ENCODE measurements at places on chromosomes 16 and 17.
A peak's percentile ranks its signal among the peaks of the same experiment; 100 is the strongest.

- DNase-seq: no peak
Observed at GRCh38 chr17:29495011-29495410, 71.8 kb downstream of the ABHD15 start.

DNA sequence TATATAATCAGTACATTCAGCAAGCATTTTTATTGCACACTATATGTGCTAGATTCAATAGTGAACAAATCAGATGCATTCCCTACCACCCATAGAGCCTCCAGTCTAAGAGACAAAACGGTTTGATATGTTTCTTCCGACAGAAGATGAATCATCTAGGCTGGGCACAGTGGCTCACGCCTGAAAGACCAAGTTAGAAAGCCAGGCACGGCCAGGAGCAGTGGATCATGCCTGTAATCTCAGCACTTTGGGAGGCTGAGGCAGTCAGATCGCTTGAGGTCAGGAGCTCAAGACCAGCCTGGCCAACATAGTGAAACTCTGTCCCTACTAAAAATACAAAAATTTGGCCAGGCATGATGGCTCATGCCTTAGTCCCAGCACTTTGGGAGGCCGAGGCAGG, 18.3 kb upstream of the COPRS start:
- no peak for DNase-seq

DNA sequence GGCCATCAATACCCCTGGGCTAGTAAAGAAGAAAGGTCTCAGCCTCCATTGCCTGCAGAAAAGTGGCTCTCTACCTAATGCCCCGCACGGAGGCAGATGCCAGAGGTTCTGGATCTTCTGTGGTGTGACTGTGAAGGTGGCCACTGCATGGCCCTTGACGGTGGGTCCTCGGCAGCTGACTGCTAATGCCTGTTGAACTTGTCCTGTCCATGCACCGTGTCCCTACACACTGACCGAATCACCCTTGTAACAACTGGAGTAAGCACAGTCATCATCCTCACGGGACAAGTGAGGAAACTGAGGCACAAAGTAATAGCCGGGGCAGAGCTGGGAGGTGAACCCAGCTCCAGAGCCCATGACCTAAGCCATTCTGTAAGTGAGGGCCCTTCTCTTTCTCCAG, 48.8 kb downstream of the MYH11 start:
- DNase-seq: no peak

DNA sequence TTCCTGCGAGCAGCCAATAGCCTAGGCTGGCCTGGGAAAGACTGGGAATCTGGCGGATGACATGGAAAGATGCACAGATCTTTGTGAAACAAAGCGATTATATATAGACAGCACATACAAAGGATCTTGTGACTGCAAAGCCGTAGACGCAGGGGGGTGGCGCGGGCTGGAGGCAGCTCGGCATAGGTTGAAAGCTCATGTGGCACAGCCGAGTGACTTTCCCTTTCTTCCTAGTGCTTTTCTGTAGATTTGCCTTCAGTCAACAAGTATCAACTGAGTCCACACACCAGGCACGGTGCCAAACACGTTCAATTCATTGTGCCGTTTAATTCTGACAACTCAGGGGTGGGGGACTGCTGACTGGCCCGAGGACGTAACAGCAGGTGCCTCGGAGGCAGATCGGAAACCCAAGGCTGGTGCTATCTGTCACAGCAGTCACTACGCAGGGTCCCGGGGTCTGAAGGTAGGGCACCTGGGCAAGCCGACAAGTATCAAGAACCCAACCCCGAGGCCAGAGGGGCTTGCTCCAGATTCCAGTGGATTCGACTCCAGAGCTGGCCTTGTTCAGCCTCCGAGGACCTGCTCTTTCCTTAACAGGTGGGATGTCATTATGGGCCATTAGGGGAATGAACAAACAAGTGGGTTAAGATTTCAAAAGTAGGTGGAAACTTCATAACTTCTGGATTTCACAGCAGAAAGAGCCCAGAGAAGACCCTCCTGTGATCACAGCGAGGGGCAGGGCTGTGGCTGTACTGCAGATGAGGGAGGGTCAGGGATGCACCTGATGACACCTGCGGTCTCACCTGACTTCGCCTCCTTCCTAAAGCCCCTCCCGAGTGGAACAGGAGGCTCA, 5.9 kb downstream of the PAM16 start:
- DNase-seq: no peak

- no peak for DNase-seq
Observed at GRCh38 chr17:20260268-20260667, 207.1 kb downstream of the LGALS9B start.

DNA sequence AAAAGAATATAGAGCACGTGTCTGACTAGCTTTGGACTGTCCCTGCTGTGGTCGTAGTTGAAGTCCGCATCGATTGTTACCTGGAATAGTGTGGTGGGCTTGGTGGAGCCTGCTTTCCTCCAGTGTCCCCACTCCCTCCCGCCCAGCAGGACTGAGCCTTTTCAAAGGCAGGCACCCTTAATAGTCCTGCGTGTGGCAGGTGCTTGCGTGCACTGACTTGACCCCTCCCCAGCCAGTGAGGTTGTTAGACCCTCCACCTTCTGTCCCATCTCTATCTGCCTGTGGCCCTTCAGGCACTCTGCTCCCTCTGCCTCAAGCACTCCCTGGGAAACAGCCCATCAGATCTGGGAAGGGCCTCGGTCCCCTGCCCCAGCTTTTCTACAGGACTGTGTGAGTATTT, 36.6 kb downstream of the TMEM11 start:
- no peak for DNase-seq

GRCh38 chr16:67282447-67282805, 3.1 kb downstream of the PLEKHG4 start:
- no peak for DNase-seq

- no peak for DNase-seq
Observed at GRCh38 chr17:31499771-31500554, 108.5 kb downstream of the RAB11FIP4 start.

- DNase-seq: no peak
Observed at GRCh38 chr17:44887971-44888954, 11.0 kb downstream of the EFTUD2 start.

DNA sequence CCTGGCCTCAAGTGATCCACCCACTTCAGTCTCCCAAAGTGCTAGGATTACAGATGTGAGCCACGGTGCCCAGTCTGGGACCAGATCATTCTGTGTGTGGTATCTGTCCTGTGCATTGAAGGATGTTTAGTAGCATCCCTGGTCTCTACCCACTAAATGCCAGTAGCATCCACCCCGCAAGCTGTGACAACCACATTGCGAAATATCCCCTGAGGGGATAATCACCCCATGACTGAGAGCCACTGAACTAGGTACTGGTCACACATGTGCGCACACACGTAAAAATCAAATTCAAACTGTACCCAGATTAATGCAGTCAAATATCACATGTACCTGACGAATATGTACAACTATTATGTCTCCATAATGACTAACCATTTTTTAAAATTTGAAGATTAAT, 35.8 kb downstream of the TEKT5 start:
- no peak for DNase-seq

DNA sequence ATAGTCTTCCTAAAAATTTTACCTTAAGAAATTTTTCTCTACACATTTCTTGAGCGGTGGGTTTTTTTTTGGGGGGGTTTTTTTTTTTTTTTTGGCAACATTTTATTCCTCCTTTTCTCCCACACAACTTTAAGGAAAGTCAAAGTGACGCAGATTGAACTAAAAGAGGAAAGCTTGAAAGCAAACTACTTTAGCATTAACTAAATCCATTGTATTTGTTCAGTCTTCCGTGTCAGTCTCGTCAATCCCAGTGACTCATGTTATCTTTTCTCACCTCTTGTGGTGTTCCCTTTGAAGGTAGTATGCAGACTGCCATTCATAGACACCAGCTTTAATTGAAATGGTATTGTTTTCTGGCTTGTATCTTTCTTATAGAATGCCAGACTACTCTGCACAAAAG, 39.3 kb downstream of the TADA2A start:
- DNase-seq: no peak

- DNase-seq: no peak
Observed at GRCh38 chr17:10652984-10653659, 4.0 kb downstream of the MYH3 start.

DNA sequence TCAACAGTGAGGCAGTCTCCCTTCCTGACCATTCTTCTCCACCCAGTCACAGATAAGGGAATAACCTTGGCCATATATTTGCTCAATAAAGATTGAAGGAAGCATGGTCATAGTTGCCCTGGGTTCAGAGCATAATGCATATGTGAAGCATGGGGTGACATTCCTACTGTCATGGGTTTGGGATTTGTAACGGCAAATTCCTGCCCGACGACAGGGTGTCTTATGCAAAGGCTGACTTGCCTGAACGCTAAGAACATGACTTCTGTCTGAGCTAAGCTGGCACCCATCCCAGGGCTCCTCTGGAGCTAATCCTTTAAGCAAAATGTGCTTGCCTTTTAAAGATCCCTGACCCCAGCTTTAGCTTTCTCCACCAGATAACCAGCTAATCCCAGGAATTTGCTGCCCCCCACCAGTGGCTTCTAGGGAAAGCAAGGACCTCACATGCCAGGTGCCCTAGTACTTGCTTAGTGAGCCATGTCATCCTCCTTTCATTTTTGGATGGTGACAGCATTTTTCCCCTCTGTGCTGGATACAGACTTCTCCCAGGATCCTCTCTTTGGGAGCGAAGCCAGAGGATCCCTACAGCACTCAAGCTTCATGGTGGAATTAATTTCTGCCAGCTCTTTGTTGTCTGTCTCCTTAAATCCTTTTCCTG, 11.7 kb downstream of the SLC7A6OS start:
- DNase-seq: peak; percentile 39

- no peak for DNase-seq
Observed at GRCh38 chr16:58462997-58463941, 36.7 kb upstream of the NDRG4 start.

DNA sequence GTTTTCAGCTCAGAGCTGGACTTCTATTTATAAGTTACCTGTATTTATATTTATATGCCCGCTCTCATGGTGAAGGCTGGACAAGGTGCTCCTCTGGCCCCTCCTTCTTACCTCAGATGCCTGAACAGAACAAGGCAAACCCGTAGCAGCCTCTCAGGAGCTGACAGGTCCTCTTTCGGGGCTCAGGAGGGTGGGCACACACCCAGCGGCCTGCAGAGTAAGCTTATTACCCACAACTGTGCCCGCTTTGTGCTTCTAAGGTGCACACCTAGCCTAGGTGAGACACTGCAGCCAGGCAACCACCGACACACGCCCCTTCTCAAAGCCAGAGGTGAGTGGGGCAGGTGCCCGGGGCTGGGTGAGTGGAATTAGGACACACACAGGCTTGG, 5.3 kb downstream of the NKIRAS2 start:
- DNase-seq: no peak

DNA sequence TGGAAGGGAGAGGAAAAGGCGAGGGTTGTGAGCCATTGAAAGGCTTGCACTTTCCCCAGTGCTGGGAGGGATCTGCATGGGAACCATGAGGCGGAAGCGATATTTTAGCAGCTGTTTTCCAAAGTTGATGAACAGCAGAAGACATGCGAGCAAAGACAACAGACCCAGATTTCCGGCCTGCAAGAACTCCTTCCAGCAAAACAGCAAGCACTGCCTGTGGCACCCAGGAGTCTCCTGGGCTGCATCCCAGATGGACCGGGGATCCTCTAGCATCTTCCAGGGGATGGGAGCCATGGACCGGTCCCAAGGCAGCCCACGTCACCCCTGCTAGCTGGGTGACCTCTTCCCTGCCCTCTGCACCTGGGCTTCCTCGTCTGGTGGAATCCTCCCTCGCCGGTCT, 162.8 kb downstream of the IRF8 start:
- DNase-seq: no peak

GRCh38 chr17:4948931-4949320, 596 bp upstream of the PFN1 start:
- DNase-seq: peak; percentile 77

DNA sequence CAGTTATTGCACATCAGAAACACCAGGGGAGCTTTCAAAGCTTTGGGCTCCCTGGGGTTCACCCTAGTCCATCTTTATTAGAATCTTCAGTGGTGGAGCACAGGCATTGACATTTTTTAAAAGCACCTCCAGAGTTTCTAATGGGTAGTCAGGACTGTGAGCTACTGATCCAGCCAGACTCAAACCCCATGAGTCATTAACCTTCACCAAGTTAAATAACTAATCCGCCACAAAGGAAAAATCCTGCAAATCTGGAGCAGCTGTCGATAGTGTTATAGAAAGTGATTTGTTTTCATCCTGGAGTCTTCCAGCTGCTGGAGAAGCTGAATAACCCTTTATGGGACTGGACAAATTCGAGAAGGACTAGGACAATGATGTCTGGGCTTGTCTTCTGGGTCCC, 93.2 kb upstream of the PIRT start:
- DNase-seq: no peak

DNA sequence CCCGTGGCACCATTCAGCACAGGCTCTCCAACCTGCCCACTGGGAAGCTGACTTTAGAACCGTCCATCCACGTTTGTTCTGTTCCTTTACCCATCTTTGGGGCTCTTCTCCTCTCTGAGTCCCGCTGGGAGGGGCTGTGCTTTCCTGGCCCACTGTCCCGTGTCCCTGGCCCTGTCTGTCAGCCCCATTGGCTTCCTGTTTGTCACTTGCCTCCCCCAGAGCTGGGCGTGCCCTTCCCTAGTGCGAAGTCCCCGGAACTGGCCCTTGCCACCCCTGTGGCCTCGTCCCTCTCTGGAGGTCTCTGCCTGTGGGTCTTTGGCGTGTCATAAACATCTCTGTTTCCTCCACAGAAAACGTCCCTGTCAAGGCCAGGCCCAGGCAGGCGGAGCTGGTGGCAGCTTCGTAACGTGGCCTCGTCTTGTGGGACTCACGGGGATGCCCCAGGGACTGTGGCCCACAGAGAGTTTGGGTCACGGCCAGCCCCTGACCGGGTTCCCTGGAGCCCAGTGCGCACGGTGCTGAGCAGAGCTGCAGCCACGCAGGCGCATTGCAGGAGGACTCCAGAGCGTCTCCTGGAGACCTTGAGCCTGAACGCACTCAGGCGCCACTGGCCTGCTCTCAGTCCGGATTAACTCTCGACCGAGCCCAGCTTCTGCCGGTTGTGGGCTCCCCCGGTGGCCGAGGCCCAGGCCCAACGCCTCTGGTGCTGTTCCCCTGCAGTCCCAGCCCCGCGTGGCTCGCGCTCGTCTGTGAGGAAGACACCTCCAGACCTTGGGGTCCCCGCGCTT, 7.3 kb downstream of the CHMP6 start:
- no peak for DNase-seq

Measured in NCI-H1694 (cell line).